ENCODE measurements at places on chromosomes 7 and 10. TPM values are rescaled to one million over a fixed set of nuclear protein-coding genes. Genes with fewer than 3 reads are reported as not detected.

GRCh38 chr7:29190349-29191045 lies 4.1 kb upstream of the CHN2 start:
- DNase-seq = no peak

The PLEKHS1 gene
- total RNA-seq = 0.14 TPM

DNA sequence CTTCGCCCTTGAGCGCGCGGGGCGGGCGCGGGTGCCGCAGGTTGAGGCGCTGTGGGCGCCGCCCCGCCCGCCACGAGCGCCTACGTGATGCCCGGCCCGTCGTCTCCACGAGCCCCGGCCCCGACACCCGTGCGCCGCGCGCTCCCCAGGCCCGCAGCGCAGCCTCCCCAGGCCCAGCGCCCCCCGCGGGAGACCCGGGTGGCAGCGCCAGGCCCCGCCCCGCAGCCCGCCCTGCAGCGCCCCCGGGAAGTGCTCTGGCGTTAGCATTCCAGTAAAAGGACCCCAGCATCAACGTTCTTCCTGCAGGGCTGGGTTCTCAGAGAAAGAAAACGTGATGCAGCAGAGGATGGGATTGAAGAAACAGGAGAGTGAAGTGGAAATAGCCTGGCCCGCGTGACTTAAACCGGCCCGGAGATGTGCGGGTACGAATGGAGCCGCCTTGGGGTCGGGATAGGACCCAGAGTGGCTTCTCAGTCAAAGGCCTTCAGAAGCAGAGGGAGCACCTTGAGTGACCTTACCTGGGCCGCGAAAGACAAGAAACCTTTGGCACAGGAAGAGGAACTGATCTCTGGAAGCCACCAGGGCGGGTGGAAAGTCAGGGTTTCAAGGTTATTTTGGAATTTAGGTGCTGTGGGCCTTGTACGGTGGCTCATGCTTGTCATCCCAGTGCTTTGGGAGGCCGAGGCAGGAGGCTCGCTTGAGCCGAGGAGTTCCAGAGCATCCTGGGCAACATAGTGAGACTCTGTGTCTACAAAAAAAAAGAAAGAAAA lies 1.8 kb downstream of the PFKP start:
- DNase-seq = no peak

The IGFBP3 gene
- 884 TPM for total RNA-seq

The HTRA1 gene
- total RNA-seq = 282 TPM

The PCDH15 gene
- total RNA-seq = 0.49 TPM

- DNase-seq = no peak
These were observed 281.1 kb upstream of the PFKP start for GRCh38 chr10:2786251-2786650.

GRCh38 chr7:109890622-109891021 lies 1200.3 kb upstream of the LRRN3 start:
- no peak for DNase-seq

GRCh38 chr7:209906-210305 lies 17.5 kb downstream of the FAM20C start:
- DNase-seq = no peak

The NPFFR1 gene
- not detected for total RNA-seq

- no peak for DNase-seq
These were observed 455.0 kb downstream of the GFRA1 start for GRCh38 chr10:115818012-115818411.

- DNase-seq = no peak
These were observed 3.1 kb downstream of the CYP2W1 start for GRCh38 chr7:985915-986741.

- DNase-seq = no peak
These were observed 35.0 kb downstream of the CNNM1 start for GRCh38 chr10:99364125-99364524.

All from thoracic aorta (tissue), 2 donors.